ENCODE measurements at places on chromosomes 4 and X. TPM values are rescaled to one million over a fixed set of nuclear protein-coding genes. Genes with fewer than 3 reads are reported as not detected.

The ABCB7 gene
- polyA plus RNA-seq, result 18.7 TPM

The PPP1R2C gene
- polyA plus RNA-seq, result not detected

The COPS4 gene
- polyA plus RNA-seq, result 59.0 TPM

DNA sequence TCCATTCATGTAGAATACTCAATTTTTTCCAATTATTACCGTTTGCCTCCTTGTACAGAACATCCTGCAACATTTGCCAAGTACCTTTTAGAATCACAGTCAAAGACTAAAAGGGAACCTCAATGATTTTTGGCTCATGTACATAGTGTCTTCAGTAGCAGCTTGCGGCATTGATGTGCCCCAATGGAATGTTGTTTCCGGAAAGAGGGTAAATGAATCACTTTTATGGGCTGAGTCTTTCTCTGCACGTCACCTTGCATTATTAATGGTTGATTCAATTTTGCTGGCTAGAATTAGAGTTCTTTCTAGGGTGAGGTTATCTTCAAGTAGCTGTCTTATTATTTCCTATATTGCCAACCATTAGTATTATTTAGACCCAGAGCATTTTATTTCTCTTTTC lies 116.9 kb upstream of the GABRA2 start:
- DNase-seq, result no peak

DNA sequence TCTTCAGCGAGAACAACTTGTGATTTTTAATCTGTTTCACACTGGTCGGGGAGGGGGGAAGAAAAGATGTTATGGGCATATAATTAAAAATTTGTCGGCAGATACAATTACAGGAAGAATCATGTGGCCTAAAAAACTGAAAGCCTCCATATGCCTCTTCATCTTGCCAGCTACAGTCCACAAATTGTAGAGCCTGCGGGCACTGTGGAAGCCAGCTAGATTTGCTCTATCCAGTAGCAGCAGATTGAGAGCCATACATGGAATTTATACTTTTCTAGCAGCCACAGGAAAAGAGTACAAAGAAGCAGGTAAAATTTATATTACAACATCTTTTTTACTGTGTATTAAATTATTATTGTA lies 147.3 kb downstream of the TBL1X start:
- DNase-seq, result no peak

DNA sequence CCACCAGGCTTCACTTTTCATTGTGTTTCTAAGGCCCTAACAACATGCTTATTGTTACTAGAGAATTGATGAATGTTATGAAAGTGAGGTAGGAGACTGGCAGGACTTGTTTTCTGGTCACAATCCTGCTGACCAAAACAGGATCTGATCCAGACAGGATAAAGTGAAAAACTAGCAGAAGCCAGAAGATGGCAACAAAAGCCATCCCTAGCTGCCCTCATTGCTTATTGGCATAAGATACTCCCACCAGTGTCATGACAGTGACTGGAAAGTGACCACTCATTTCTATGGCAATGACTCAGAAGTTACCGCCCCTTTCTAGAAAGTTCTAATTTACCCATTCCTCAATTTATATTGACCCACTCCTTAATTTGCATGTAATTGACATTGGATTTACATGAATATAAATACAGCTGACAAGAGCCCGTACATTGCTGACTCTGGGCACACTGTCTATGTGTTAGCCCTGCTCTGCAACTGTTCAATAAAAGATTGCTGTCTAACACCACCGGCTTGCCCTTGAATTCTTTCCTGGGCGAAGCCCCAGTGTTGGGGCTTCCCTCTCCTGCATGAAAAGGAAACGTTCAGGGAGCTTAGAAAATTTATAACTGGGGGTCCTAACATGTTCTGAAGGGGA lies 30.0 kb upstream of the FGG start:
- DNase-seq, result no peak

Data from AG04450 (cell line).